ENCODE measurements at places on chromosomes 2 and 18.

DNA sequence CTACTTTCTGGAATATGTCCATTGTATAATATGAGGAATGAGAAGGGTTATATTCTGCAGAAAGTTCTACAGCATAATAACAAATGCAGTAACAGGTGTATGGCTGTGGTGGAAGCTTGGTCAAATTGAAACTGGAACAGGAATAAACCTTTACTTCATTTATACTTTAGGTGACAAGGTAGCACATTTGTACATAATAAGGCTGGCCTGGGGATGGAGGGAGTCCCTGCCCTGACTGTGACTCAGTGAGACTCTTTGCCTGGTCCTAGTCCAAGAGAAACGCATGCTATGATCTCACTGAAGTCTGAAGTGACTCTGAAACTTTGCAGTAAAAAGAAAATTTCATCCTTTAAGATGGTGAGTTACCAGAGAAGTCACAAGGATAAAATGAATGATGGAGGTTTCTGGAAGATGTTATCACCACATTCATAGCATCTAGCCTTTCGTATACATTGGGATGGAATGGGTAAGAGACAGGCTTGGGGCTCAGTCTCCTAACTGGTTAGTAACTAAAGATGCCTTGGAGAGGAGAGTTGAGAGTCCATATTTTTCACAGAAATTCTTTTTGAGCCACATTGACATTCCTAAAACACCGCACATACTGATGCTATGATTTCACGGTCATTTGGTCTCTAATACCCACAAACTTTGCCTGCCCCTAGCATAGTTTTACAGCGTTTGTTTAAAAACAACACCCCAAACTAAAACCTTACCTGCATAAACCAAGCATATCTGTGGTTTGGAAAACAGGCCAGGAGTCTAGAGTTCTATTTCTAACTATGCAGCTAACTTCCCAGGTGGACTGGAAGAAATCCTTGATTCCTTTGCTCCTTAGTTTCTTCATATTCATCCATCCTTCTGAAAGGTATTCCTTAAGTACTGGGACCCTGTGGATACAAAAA, 42.4 kb upstream of the NABP1 start:
- DNase-seq, result peak; percentile 28

GRCh38 chr2:8956774-8957173, 46.7 kb downstream of the MBOAT2 start:
- DNase-seq, result no peak

DNA sequence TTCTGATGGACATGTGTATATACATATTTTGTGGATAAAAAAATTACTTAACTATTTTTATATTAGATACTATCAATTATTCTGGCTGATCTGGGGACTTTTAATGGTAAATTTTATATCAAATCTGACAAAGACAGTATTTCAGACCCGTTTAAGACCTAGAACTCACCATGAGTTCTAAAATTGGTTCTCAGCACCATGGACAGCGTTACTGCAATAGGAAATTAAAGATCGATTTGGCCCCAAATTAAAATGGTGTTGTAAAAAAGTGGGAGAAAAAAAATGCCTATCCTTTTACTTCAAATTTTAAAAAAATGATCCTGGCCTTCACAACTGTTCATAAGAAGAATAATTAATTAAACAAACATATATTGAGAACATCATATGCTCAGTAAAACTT, 919 bp upstream of the SCN2A start:
- no peak for DNase-seq

DNA sequence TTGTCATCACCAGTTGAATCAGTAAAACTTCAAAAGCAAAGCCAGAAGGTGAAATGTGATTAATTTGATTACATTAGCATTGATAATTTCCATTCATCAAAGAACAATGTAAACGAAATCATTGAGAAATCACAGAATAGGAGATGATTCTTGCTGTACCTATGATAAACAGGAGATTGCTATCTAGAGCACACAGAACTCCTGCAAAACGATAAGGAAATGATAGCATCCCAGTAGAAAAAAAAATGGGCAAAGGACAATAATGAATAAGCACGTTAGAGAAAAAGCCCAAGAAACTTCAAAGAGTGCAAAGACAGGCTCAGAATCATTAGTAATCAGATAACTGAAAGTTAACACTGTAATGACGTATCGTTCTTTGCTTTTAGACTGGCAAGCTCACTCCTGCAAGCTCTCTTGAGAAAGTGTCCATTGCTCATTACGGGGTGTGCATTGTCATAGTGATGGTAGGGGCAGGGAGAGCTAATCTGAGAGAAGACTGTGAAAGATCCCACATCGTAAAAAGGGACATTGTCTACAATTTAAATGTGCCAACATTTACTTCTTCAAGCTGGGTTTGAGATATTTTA, 143.6 kb downstream of the SPP2 start:
- DNase-seq, result no peak

- DNase-seq, result no peak
Measured at GRCh38 chr2:17959833-17960232, 81.4 kb downstream of the KCNS3 start.

DNA sequence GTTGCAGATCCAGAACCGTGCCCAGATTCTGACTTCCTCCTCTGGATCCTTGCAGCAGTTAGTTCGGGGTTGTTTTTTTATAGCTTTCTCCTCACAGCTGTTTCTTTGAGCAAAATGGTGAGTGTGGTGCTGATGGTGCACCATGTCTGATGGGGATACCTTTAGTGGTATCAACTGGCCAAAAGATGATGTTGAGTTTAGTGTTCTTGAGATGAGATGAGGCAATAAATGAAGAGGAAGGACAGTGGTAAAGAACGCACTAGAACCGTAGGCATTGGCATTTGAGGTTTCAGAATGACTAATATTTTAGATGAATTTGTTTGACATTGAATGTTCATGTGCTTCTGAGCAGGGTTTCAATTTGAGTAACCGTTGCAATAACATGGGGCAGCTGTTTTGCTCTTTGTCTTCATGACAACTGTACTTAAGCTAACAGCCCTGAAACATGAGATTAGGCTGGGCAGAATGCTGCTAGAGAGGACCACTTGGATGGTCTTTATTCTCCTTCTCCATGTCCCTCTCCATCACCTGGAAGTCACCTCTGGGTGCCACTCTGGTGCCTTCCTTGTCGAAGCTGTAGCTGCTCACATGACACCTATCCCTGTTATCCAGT, 3.9 kb downstream of the CTLA4 start:
- peak; percentile 60 for DNase-seq

- peak; percentile 54 for DNase-seq
Measured at GRCh38 chr2:143110758-143111428, 18.3 kb upstream of the ARHGAP15 start.

DNA sequence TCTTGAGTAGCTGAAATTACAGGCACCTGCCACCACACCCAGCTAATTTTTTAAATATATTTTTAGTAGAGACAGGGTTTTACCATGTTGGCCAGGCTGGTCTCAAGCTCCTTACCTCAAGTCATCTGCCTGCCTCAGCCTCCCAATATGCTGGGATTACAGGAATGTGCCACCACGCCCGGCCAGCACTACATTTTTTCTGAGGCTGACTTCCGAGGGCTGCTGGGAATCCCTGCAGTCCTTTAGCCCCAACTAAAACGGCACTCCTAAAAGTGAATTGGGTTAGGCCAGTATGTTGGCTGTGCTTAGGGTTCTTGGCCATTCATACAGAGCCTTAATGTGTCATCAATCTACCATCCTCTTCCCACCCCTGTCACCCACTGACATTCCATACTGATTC, 375.4 kb downstream of the DCC start:
- no peak for DNase-seq
